ENCODE measurements at places on chromosomes 5 and 9.

GRCh38 chr5:180352116-180353047, 754 bp downstream of the GFPT2 start:
- DNase-seq: no peak

DNA sequence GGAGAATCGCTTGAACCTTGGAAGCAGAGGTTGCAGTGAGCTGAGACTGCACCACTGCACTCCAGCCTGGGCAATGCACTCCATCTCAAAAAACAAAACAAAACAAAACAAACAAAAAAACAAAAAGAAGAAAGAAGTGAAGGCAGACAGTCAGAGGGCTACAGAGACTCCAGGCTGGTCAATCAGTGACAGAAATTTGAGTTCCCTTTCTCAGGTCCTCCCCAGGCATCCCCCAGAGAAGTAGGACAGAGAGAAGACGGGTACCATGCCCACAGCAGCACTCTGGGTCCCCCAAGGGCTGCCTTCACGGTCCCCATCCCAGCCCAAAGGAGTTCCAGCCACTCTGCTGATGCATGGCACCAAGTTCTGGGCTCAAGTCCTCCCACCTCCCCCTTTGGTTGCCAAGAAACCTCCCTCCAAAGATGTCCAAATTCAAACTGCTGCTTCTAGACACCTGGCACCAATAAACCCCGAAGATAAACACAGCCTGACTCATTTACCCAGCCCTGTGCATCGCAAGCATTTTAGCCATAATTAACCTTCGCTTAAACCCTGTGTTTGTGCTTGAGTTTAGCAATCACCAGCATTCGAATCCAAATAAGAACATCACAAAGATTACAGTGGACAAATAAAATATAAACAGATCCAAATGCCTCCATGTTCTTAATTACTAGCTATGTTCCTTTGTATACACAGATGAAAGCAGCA, 24.0 kb downstream of the SEMA4D start:
- DNase-seq: no peak

DNA sequence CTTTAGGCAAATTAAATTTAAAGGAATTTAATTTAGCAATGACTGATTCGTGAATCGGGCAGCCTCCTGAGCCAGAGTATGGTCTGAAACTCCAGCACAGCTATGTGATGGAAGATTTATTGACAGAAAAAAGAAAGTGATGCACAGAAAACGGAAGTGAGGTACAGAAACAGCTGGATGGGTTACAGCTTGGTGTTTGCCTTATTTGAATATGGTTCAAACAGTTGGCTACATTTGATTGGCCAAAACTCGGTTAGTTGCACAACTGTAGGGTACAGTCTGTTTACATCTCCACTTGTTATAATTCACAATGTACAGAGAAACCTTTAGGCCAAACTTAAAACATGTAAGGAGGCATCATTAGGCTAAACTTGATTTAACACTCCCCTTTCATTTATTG, 1716.1 kb upstream of the C9orf72 start:
- no peak for DNase-seq

DNA sequence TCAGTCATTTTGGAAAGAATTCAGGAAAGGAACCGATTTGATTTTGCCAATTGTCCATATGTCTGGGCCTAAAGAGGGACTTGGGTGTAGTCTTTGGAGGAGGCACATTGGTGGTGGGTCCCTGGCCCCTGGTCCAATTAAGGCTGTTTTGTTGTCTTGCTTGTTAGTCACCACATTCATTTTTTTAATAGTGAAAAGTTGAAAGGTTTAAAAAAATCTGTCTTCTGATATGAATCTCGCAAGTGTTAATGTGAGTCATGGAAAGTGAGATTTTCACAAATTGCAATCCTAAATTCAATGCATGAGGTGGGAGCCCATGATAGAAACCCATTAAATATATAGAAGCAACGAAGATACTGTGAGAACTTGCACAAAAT, 165.9 kb upstream of the OTULINL start:
- peak; percentile 55 for DNase-seq

- no peak for DNase-seq
These were observed 77.7 kb upstream of the SNX2 start for GRCh38 chr5:122697191-122697590.

DNA sequence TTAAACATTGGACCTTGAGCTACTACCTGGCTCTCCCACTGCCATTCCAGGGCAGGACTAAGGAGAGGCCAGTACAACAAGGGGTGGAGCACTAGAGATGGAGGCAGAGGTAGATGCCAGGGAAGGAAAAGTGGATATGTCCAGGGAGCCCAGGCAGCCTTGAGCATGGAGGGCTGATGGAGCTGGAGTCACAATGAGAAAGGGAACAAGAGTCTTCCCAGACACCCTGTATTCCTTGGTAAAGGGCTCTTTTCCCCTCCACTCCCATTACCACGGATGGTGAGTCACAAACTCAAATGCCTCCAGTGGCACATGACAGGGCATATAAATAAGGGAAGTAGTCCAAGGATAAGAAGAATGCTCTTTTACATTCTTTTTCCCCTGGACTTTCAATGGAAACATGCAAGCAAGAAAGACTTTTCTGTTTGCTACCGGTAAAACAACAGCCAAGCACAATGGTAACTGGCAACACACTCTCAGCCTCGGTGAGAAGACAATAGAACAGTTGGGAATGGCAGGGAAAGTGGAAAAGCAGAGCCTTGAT, 16.7 kb downstream of the ERAP1 start:
- no peak for DNase-seq

GRCh38 chr5:43303242-43303641, 10.0 kb downstream of the HMGCS1 start:
- DNase-seq: no peak

DNA sequence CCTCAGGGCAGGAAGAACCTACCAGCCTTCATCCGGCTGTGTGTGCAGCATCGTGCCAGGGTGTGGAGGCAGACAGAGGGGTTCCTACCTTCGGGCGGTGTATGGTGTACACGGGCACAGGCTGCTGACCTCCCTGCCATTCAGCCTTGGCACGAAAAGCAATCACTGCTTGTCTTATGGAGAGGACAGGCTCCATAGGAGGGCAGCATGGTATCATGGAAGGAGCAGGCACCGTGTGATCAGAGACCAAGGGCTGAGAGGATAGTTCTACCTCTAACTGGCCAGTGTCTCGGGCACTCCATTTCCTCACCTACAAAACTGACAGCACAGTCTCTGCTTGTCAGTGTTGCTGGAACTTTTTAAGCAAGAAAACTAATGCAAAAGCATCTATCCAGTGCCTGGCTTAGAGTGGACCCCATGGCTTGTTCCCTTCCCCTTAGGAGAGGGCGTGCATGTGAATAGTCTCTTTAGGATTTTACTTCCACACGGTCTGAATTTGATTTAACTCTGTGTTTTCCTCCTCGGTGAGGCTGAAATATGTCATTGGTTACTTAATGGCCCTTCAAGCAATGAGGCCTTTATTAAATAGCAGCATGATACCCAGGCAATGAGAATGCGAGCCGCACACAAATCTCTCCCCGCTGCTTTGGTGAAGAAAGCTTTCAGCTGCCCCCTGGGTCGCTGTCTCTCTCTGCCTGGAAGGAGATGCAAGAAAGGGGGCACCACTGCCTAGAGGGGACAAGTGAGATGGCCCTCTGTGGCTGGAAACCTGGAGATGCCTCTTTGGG, 22.2 kb downstream of the TTLL11 start:
- DNase-seq: no peak

- no peak for DNase-seq
These were observed 75.4 kb upstream of the ADRB2 start for GRCh38 chr5:148751025-148751424.

DNA sequence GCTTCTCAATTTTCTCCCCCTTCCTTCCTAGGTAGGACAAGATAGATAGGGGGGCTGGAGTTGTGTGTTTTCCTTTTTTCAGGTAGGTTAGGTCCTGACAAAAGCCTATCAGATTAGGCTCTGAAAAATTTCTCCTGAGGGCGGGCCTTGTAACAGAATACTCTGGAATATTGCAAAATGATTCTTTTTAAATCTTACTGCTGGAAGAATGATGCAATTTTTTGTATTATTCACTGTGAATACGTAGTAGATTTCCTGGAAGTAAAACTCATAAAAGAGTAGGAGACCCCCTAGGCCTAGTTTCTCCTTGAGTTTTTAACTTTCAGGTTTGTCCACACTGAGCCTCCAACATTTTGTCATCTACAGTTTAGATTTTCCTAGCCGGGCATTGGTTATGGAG, 1701.8 kb downstream of the EFNA5 start:
- no peak for DNase-seq

DNA sequence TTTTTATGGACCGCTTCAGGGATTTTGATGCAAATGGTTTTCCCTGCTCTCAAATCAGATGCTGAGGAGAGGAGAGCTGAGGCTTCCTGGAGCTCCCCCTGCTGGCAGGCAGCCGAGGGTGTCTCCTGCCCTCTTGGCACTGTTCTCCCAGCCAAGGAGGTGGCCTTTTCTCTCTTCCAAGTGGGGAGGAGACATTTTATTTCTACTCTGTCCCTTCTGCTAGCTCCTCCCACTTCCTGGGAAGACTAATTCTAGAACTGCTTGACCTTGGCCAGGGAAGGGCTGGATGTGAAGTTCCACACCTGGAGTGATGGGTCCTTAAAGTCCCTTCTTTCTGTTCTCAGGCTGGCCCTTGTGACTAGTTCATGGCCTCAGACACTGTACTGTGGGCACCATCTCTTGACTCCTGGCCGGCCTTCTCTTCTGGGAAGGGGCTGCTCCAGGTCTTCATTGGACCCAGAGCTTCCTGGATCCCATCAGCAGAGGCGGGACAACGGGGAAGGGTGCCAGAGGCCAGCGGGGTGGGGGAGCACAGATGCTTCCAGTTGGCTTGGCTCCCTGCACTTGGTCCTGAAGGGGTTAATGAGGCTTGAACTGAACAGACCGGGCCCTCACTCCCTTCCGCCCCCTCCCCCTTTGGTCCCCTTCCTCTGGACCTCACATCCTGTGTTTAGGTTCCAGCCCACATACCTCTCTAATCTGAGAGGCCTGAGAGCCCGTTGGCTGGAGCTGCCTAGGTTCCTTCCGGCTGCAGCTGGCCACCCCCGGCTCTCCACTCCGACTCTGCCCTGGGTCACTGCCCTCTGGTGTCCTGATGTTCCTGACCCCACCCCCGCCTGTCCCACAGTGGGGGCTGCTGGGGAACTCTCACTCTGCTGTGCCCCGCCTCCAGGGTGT, 32.1 kb downstream of the PTPA start:
- peak; percentile 83 for DNase-seq

DNA sequence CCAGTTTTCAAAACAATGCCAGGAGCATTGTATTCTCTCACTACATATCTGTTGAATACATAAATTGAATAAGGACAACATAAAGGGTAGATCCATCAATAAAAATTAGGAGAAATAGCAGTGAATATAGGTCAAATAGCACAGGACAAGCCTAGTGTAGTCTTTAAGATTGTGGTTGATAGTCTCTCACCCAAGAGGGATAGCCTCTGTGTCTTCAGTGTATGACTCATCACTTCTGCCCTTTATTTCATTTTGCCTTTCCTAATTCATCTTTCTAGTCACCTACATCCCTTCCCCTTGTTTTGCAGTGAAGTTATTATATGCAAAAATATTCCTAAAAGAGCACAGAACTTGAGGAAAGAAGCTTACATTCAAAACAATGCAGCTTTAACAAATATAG, 335.0 kb upstream of the TUSC1 start:
- no peak for DNase-seq

- DNase-seq: no peak
These were observed 39.9 kb upstream of the ASTN2 start for GRCh38 chr9:117454711-117455110.

DNA sequence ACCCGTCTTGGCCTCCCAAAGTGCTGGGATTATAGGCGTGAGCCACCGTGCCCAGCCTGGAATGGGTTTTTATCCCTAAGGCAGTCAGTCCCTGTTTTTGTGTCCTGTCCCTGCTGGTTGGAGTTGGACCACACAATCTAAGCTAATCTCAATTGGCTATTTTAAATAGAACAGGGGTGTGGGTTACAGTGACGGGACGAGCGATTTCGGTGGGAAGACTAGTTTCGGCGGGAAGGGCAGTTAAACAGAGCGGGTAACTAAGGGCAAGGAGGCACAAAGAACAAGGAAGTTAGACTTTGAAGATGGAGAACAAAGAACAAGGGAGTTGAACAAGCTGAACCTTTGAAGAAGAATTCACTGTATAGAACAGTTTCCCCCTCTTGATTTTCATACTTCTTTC, 1.4 kb downstream of the GTF3C5 start:
- no peak for DNase-seq

DNA sequence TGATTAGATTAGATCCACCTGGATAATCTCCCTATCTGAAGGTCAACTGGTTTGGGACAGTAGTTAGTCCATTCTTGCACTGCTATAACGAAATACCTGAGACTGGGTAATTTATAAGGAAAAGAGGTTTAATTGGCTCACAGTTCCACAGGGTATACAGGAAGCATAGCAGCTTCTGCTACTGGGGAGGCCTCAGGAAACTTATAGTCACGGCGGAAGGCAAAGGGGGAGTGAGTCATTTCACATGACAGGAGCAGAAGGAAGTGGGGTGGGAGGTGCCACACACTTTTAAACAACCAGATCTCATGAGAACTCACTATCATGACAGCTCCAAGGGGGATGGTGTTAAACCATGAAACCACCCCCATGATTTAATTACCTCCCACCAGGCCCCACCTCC, 9.9 kb downstream of the C9orf40 start:
- peak; percentile 39 for DNase-seq

- no peak for DNase-seq
These were observed 227.9 kb downstream of the ESM1 start for GRCh38 chr5:54757541-54757940.

GRCh38 chr9:94663140-94663539, 23.8 kb upstream of the FBP1 start:
- DNase-seq: no peak

DNA sequence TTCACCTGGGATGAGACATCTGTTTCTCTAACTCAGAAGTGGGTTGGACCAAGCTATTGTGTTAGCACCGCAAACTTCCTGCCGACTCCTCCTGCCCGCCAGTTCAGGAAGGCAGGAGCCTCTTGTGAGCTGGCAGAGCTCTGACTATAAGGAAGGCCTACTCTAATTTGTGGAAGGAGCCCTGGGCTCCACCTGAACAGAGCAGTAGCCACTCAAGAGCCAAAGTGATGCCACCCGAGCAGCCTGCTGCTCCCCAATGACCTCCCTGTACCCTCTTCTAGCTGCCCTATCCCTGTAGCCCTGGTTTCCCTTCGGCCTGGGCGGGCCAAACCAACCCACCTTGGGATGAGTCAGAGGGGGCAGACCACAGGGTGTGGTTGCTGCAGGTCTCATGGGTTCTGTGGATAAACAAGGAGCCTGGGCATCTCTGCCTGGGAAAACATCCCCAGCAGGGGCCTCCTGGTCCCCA, 81.6 kb downstream of the PSD2 start:
- no peak for DNase-seq

- no peak for DNase-seq
These were observed 30.3 kb downstream of the VCP start for GRCh38 chr9:35042081-35042604.

GRCh38 chr5:154618696-154619095, 136.5 kb upstream of the LARP1 start:
- DNase-seq: no peak
